Activated T-helper 2 cell treated with anti-CD3 and anti-CD28 coated beads, Interferon-gamma antibody, Interleukin-2, Interleukin-4, amounts not matched to agents 10 μg/mL and 5 μg/mL and 100 μg/mL, durations not matched to agents 14 hours and 24 hours and 36 hours (primary cell): ENCODE measurements at places on chromosomes 12 and 14.

GRCh38 chr12:13422291-13422690, 225.8 kb downstream of the EMP1 start:
- DNase-seq = no peak

DNA sequence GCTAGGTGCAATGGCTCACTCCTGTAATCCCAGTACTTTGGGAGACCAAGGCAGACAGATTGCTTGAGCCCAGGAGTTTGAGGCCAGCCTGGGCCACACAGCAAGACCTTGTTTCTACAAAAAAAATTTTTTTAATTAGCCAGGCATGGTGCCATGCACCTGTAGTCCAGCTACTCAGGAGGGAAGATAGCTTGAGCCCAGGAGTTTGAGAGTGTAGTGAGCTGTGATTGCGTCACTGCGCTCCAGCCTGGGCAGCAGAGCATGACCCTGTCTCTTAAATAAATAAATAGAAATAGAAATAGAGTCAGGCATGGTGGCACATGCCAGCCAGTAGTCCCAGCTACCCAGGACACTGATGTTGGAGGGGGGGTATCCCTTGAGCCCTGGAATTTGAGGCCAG, 36.7 kb upstream of the CLIP1 start:
- no peak for DNase-seq

GRCh38 chr12:120085920-120086645, 30.5 kb downstream of the RAB35 start:
- DNase-seq = no peak

GRCh38 chr12:75455839-75456238, 24.7 kb upstream of the GLIPR1 start:
- DNase-seq = no peak
